ENCODE measurements at places on chromosomes 4 and X. TPM values are rescaled to one million over a fixed set of nuclear protein-coding genes. Genes with fewer than 3 reads are reported as not detected.

QRFPR gene
- total RNA-seq = 13.8 TPM

PAGE3 gene
- not detected for total RNA-seq

HAND2 gene
- not detected for total RNA-seq

SLC16A2 gene
- total RNA-seq = 0.14 TPM

SLC9B2 gene
- not detected for total RNA-seq

Measured in Caki2 (cell line).